ENCODE measurements at places on chromosomes 13 and 19.

DNA sequence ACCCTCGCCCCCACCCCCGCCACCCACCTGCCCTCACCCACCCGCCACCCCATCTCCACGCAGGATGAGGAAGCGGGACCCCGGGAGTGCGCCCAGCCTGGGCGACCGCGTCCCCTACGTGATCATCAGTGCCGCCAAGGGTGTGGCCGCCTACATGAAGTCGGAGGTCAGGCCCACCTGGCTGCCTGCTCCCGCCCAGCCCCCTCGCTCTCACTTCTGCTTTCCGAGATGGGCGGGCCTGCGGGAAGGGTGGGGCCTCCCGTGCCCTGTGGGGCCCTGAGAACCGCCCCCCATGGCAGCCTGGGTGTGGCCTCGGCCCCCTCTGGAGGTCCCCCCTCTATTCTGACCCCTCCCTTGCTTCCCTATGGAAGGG lies 3.1 kb upstream of the SPIB start:
- DNase-seq: no peak

DNA sequence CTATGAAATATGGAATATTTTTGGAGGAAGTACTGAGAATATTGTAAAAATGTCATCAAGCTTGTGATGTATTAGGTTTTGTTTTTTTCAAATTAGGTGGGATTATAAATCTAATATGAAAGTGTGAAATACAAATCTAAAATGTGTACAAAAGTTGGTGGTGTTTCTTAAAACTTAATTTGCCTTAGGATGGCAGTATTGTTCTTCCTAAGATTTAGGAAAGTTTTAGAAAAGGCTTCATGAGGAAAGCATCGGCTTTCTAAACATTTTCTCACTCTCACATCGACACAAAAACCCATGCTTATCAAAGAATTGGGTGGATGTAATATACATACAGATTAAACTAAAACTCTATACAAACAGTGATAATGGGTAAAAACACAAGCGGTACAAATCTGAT lies 972.0 kb upstream of the PCDH20 start:
- DNase-seq: no peak

DNA sequence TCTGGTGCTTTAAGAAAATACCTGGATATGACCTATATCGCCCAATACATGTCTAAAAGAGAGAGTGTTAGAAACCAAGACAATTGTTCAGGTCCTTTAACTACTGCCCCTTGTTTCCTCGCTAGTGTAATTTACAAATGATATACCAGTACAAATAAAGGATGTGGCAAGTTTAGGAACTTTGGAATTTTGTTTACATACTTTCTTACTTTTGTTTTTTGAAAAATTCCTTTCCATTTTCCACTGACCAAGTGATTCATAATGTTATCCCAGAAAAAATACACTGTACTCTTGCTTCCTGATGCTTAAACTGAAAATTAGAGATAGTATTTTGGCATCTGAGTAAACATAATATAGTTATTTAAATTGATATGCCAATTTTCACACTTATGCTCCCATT lies 96.8 kb upstream of the CSNK1A1L start:
- no peak for DNase-seq

DNA sequence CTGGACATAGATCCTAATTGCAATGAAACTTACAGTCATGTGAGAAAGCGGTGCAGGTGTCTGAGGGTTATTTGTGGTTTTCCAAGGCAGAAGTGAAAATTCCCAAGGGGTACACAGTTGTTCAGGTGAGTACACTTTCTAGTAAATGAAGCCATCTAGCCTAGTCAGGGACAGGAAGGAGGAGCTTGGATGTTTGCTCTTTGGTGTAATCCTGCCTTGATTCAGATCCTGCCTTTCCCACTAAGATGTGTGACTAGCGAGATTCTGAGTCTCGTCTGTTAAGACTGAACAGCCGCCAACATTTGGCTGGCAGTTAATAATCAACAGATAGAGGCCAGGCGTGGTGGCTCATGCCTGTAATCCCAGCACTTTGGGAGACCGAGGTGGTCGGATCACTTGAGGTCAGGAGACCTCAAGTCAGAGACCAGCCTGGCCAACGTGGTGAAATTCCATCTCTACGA lies 2.5 kb downstream of the RPS9 start:
- DNase-seq: no peak

DNA sequence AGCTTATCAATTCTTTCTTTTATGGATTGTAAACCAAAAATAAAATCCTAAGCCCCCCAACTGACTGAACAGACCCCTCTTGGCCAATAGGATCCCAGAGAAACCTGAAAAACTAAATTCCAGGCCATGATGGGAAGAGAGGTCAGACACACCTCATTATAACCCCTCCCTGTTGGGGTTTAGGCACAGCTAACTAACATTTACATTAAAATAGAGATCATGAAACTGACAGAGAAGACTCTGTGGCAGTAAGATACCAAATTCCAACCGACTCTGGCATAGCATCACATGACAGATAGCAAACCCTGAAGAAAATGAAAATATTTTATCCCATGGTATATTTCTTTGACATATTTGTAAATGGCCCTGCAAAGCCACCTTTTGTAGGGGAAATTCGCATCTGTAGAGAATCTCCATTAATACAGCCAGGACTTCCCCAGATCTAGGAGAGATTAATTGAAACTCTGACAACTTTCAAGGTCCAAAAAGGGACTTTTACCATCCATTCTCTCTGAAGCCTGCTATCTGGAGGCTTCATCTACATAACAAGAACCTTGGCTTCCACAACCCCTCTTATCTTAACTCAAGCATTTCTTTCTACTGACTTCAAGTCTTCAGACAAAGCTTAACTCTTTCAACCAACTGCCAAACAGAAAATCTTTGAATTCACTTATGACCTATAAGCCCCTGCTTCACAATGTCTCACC lies 27.1 kb upstream of the GAS6 start:
- DNase-seq: no peak

GRCh38 chr13:33081666-33082065 lies 65.4 kb downstream of the KL start:
- DNase-seq: no peak

- no peak for DNase-seq
Measured at GRCh38 chr19:49421878-49422202, 1.4 kb downstream of the PTH2 start.

DNA sequence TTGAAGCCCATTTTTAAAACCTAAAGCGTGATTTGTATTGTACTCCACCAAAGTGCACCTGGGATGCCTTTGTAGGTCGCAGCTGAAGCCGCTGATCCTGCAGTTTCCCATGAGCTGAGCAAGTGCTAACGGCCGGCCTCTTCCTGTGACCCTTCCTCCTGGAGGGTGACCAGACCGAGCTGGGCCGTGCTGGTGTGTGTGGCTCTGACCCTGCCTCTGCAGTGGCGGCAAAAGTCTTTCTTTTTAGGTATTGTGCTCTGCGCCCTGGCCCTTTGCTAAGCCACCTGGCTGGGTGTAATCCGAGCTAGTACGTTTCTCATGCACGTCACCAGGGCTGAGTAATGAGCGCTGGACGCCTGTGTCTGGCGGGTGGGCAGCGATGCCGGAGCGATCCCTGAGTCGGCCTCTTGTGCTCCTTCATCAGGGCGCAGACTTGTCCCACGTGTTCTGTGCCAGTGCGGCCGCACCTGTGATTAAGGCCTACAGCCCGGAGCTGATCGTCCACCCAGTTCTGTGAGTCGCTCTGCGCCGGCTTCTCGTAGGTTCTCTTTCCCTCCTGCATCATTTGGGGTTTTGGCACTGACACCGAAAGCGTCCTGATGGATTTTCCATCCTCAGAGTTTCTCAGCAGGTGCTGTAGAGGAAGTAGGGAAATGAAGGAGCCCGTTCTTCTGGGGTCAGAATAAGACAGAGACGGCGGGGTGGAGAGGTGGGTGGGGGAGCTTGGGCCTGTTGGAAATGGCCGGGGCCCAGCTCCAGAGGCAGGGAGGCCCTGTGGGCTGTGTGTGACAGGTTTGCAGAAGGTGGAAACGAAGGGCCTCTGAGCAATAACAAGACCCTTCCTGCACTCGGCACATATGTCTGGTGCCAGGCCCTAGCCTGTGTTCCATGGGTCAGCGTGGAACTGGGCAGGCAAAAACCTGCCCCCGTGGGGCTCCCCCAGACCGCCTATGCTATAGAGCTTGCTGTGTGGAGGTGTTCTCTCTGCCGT lies 9.7 kb downstream of the NAXD start:
- DNase-seq: no peak

GRCh38 chr19:52724701-52725514 lies 9.9 kb downstream of the ZNF611 start:
- DNase-seq: no peak

GRCh38 chr13:100798739-100799361 lies 124.3 kb upstream of the TMTC4 start:
- DNase-seq: no peak

DNA sequence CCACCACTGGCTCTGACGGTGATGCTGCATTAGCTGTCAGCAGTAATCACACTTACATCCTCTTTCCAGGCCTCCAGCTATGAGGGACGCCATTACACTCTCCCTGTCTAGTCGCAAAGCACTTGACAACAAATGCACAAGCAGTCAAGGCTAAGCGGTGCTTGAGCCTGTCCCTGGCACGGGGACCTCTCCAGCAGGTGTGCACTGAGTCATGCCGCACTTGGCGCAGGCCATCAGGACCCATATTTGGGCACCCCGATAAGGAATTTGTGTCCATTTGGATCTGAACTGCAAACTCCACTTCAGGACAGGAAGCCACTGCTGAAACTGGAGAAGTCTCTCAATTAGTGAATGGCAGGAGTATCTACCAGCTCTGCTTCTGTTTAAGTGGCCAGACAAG lies 301.9 kb upstream of the OBI1 start:
- no peak for DNase-seq

- no peak for DNase-seq
Measured at GRCh38 chr13:102933122-102933521, 87.3 kb downstream of the ERCC5 start.

GRCh38 chr13:19862481-19863313 lies 752 bp downstream of the ZMYM5 start:
- peak; percentile 62 for DNase-seq

- DNase-seq: peak; percentile 18
Measured at GRCh38 chr19:17616961-17617806, 61.7 kb downstream of the COLGALT1 start.

DNA sequence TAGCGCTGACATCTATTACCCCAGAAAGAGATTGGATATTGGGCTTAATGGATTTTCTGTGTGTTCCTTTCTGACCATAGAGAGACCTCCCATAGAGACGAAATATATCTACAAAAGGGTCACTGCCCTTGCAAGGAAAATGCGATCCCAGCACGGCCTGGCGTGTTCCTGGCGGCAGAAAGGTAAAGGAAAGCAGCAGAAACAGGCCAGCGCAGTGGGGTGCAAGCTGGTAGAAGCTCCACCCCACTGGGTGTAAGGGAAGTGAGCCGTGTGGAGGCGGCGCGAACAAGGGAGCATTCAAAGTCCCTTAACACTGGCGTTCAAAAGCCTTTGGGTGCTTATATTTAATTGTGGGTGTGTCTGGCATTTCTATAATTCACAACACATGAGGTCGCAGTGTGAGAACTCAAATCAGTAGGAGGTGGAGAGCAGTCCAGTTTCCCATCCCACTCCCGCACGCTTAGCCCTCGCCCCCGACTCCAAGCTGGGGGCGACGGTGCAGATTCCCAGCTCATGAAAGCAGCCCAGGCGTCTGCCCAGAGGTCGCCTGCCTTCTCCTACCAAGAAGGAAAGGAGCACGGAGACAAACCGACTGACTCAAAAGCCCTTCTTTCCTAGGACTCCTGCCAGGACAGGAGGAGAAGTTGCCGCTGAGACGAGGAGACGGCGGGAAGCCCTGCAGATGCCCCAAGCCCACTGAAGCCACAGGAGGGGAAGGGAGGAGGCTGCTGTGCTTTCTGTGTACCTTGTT lies 478.4 kb downstream of the FOXO1 start:
- DNase-seq: peak; percentile 65

DNA sequence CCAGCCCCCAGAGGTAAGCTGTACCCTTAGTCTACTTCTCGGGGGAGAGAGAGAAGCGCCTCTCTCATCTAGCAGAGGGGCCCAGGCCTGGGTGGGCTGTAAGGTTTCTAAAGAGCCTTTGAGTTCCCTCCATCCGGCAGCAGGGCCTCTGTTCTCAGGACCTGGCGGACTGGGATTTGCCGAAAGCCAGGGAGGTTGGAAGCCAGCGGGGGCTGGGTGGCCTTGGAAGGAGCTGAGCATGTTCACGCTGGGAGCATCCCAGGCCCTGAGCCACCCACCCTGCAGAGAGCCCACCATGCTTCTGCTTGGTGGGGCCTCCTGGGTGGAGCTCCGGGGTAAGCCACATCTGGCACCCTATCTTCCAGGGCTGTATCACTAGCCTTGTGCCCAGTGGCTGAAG lies 7.8 kb downstream of the SLC7A10 start:
- no peak for DNase-seq

GRCh38 chr13:101944521-101944920 lies 457.3 kb downstream of the FGF14 start:
- no peak for DNase-seq

- no peak for DNase-seq
Measured at GRCh38 chr19:48397263-48398101, 4.0 kb downstream of the GRIN2D start.

- DNase-seq: no peak
Measured at GRCh38 chr13:22176968-22177520, 506.2 kb downstream of the FGF9 start.

DNA sequence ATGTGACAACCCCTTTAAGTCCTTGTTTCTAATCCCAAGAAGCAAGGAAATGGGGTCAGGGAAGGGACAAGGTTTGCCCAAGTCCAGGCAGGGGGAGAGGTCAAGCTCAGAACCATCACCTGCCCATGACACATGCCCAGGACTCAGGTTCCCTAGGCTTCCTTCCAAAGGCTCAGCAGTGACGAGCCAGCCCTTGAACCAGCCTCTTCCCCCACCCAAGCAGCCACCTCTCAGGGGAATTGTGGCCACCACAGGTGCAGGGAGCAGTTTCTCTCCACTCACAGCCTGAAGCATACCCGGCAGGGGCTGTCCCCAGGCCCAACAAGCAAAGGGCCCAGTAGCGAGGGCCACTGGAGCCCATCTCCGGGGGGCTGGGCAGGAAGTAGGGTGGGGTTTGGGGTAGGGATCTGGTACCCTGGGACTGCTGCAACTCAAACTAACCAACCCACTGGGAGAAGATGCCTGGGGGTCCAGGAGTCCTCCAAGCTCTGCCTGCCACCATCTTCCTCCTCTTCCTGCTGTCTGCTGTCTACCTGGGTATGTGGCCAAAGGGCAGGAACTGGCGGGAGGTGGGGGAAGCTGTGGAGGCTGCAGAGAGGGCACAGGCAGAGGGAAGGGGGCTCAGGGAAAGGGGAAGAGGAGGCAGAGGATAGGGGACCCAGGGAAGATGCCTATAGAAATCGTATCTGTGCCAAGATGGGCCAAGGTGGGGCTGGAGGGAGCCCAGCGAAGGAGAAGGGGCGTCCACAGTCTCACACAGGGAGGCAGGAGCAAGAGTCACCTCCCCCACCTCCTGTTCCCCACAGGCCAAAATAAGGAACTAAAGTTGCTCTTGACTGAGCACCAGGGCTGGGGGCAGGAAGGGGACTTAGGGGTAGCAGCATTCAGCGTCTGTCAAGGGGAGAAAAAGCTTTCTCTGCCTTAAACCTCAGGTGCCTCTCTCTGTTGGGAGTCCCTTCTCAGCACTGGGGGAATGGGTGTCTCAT lies at the start of gene CD79A:
Gene CD79A, plus strand, starts transcription at position 433 of the 986 bp plus-strand sequence. Its CDS starts 26 bp downstream, at position 459.
- DNase-seq: peak; percentile 33

DNA sequence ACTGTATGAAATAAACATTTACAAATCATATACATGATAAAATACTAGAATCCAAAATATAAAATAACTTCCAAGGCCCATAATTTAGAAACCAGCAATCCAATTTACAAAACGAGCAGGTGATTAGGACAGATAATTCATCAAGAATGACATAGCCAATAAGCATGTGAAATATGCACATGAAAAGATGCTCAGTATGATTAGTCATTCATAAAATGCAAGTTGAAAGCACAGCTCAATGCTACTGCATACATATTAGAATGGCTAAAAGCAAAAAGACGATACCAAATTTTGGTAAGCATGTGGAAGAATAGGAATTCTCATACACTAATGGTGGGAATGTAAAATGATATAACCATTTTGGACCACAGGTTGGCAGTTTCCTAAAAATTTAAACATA lies 837.2 kb upstream of the MIR17HG start:
- no peak for DNase-seq

Data from stimulated activated CD4-positive, alpha-beta T cell treated with anti-CD3 and anti-CD28 coated beads, Interleukin-15, amount 100 ng/mL, for 24 hours (primary cell).